Fibroblast of villous mesenchyme (primary cell): ENCODE measurements at places on chromosomes 7 and 10. TPM values are rescaled to one million over a fixed set of nuclear protein-coding genes. Genes with fewer than 3 reads are reported as not detected.

- no peak for DNase-seq
These were observed 95.1 kb downstream of the SNX13 start for GRCh38 chr7:17845197-17845547.

Gene FRMPD2
- under 0.01 TPM in 2 replicates for total RNA-seq

GRCh38 chr7:149232362-149232761, 7.1 kb upstream of the ZNF212 start:
- DNase-seq = no peak

Gene DDC
- total RNA-seq = not detected in 2 replicates

DNA sequence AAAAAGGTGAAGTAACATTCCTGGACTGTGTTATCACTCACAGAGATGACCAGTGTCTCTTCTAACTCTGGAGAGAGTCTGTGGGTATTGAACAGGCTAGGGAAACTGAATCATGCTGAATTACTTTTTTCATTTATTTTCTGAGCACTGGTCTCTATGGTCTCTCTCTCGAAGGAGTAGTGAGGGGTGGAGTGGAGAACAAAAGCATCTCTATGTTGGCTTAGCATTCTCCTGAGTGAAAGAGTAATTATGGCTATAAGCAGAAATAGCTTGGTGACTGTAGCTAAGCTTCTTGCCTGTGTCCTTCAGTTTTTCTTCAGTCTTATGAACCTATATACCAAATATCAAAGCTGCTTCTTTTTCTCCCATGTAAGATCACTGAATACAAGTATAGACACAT, 64.6 kb upstream of the PTN start:
- no peak for DNase-seq

Gene KCP
- under 0.01 TPM in 1 of 2 replicates, not detected in the other for total RNA-seq

DNA sequence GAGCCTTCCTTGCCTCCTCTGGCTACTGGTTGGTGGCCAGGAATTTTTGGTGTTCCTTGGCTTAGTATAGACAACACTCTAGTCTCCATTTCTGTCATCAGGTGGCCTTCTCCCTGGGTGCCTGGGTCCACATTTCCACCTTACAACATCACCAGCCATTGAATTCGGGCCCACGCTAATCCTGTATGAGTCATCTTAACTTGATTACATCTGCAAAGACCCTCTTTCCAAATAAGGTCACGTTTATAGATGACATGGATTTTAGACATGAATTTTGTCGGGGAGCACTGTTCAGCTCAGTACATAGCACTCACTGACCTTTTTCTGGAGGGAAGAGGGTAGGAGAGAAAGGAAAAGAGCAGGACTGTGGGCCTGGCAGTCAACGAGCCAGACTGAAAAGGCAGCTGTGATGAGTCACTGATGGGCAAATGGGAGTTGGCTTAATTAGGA, 39.4 kb downstream of the MMRN2 start:
- DNase-seq = peak; percentile 64

GRCh38 chr7:155441856-155442255, 16.1 kb upstream of the EN2 start:
- no peak for DNase-seq

GRCh38 chr7:79624336-79624735, 170.9 kb upstream of the MAGI2 start:
- no peak for DNase-seq

DNA sequence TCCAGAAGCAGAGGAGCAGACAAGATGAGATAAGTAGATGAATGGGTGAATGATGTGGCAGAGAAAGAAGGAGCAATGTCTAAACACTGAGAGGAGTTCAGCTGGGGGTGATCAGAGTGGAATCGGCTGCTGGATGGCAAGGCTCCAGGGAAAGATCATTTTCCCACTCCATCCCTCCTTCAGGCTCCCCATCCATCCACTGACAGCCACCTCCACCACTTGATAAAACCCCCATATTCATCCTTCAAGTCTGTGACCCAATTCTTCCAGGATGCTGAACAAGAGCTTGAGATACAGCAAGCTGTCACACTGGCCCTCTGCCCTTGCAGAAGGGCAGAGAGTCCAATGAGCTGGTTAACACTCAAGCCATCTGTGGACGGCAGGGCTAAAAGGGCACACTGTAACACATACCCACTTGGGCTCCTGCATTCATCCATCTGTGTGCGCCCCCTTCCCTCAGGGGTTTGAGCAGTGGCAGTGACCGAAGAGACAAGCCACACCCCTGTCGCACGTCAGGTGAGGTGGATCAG, 30.8 kb upstream of the CACNB2 start:
- no peak for DNase-seq

DNA sequence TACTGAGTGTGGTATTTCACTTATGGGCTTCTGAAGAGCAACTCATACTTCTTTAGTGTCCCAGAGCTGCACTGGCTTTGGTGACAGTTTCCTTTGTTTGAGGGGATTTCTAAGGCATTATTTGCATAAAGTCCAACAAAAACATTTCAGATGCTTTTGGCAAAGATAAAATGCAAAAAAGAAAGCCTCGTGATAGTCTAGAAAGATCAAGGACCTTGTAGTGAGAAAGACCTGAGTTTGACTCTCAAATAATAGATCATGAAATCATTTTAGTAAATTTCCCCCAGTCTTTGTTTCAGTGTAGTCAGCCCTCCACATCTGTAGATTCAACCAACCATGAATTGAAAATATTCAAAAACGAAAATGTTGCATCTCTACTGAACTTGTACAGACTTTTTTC, 107.4 kb downstream of the EEPD1 start:
- DNase-seq = no peak

- no peak for DNase-seq
These were observed 240.6 kb upstream of the DGKB start for GRCh38 chr7:15143121-15143520.

Gene MMP21
- total RNA-seq = not detected in 2 replicates

DNA sequence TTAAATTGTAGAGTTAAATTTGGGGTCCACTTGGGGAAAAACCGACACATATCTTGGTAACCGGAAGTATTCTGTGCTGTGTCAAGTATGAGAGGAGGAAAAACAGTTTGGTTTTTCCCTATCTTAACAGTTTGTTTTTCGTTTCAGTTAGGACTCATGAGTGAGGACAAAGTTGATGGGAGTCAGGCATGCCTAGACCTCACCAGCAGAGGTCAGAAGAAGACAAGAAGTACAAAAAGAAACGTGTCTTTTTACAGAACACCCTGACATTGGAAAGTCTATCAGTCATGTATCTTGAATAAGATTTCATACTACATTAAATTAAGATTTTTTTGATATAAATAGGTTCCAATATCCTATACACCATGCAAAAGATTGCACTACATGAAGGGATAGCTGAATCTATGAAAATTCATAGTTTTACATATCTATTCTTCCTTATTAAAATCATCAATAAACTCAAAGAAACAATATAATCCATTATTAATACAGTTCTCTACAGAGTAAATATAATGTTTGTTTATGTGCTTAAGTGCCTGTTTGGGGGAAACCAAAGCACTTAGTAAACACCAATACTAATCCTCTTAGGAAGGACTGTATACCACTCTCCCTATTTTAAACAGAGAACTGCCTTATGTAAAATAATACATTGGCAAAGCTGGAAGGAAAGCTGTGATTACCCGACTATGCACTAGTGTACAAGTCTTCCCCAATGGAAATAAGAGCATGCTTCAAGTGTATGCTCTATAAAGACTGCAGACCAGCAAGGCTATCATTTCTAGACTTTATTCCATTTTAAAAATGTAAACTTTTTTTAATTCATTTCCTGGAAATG, 95.6 kb downstream of the USP6NL start:
- DNase-seq = peak; percentile 74
